ENCODE measurements at places on chromosomes 6 and 20.

DNA sequence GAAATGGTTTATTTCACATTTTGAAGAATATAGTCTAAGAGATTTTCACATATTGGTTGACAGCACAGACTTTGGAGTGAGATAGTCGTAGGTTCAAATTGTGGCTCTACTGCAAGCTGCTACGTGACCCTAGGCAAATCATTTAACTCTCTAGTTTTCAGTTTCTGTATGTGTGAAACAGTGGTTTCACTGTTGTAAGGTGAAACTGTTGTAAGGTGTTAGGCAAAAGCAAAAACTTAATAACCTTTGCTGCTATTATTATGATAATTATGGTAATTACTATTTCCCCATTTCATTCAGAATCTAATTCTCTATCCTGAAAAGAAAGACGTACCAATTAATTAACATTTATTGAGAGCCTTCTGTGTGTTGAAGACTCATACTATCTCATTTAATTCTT is 144.2 kb downstream of the REV3L start:
- DNase-seq = no peak

- no peak for DNase-seq
These were observed 338.2 kb upstream of the ZFP64 start for GRCh38 chr20:52529826-52530225.

GRCh38 chr6:144104898-144105487 is 9.6 kb upstream of the SF3B5 start:
- peak; percentile 54 for DNase-seq

GRCh38 chr6:165579151-165579550 is 83.9 kb downstream of the PDE10A start:
- no peak for DNase-seq

- no peak for DNase-seq
These were observed 7.6 kb upstream of the MAPK13 start for GRCh38 chr6:36122495-36123269.

GRCh38 chr20:19275630-19276071 is 63.2 kb downstream of the SLC24A3 start:
- DNase-seq = no peak

GRCh38 chr6:104527761-104528415 is 331.8 kb downstream of the HACE1 start:
- DNase-seq = peak; percentile 37

GRCh38 chr6:13538084-13538483 is 36.3 kb upstream of the SIRT5 start:
- DNase-seq = peak; percentile 76

DNA sequence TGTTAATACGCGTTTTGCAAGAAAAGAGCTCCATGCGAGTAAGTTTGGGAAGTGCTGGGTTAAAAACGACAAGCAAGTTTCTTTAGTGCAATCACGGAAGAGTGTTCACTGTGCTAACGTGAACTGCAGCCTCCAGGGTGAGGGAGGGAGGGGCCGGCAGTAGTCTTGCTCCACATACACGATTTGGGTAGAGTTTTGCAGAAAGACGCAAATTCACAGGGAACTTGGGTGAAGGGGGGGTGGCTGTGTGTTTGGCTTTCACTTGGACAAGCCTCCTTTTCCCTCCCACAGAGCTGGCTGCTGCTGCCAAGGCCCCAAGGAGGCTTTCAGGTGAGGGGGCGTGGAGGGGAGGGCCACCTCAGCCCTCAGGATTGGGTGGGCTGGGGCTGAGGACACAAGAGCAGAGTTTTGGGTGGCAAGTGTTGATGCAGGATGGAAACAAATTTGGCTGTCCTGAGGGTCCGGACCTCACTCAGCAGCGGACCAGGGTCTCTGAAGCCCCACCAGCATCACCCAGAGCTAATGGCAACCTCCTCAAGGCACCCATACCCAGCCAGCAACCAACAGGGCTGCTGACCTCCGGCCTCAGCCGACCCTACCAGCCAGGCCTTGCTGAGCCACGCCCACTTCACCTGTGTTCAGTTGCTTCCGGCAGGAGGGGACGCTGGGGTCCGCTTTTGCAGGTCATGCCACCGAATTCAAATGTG is 204.5 kb downstream of the ERMARD start:
- no peak for DNase-seq

DNA sequence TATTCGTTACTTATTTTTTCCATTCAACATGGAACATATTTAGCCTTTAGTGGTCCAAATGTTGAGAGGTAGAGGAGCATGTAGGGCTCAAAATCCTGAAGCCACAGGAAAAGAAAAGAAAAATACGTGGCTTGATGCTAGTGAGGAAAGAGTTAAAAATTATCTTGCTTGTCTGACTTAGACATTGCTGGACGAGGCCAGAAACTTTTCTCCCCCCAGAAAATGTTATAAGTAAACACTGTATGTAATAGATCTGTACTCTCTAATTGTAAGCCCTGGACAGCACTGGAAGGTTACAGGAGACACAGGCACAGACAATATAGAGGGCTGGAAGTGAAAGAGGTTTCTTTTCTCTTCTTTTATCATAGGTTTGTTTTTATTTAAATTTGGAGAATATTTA is 165.6 kb downstream of the ZFP64 start:
- DNase-seq = no peak

DNA sequence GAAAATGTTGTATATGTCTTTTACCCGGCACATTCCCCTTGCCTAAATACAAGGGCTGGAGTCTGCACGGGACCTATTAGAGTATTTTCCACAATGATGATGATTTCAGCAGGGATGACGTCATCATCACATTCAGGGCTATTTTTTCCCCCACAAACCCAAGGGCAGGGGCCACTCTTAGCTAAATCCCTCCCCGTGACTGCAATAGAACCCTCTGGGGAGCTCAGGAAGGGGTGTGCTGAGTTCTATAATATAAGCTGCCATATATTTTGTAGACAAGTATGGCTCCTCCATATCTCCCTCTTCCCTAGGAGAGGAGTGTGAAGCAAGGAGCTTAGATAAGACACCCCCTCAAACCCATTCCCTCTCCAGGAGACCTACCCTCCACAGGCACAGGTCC is 11.3 kb upstream of the MAPRE1 start:
- DNase-seq = no peak

DNA sequence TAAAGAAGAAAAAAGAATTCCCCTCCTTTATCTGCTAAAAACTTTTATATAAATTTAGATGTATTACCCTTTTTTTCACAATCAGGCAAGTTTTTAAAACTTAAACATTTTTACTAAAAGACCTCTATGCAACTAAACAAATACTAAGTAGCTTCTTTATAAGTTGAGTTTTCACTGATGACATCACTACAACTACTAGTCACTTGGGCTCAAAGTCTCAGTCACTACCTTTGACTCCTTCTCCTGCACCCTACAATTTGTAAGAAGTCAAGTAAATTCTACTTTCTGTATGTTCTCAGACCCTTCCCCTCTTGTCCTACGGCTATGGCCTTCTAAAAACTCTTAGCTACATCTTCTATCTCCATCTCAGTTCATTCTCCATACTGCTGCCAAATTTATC is 11.2 kb downstream of the SUPT3H start:
- no peak for DNase-seq

GRCh38 chr20:23881371-23881770 is 1.8 kb upstream of the CST5 start:
- no peak for DNase-seq

All from RPMI8226 (cell line).